Keratinocyte (primary cell): ENCODE measurements at places on chromosomes 2 and 18.
A peak's percentile ranks its signal among the peaks of the same experiment; 100 is the strongest.

DNA sequence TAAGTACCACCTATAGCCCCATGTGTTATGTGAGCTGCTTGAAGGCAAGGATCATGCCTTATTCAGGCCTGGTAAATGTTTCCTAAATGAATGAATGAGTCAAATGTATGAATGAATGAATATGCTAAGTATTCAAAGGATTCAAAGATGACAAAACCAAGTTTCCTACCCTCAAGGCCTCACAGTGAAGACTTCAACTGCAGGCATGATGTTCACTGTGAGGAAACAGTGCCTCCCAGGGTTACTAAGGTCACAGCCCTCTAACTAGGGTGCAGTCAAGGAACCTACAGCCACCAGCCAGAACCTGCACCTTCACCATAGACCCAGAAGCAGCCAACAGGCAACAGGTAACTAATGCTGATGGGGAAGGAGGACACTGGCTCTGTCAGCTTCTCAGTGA is 69.3 kb downstream of the SUMO1 start:
- no peak overlapping the region for H3K4me3 ChIP-seq
- H3K4me1 ChIP-seq, result no peaks in the 10 kb centered on the region
- H3K36me3 ChIP-seq, result no peaks in the 10 kb centered on the region
- no peak overlapping the region for H3K27ac ChIP-seq

- no peak for DNase-seq
- H3K4me3 ChIP-seq, result no peak overlapping the region
- H3K36me3 ChIP-seq, result no peaks in the 10 kb centered on the region
- peaks cover 3% of the 10 kb centered on the region for H3K4me1 ChIP-seq
Measured at GRCh38 chr2:136030406-136030805, 45.0 kb upstream of the DARS1 start.

- no peak for DNase-seq
- no peaks in the 10 kb centered on the region for H3K27me3 ChIP-seq
- no peak overlapping the region for H3K27ac ChIP-seq
Measured at GRCh38 chr2:171492664-171493063, 29.6 kb upstream of the CYBRD1 start.

GRCh38 chr2:217371781-217372213 is 511.9 kb upstream of the TNP1 start:
- H3K4me3 ChIP-seq, result no peak overlapping the region
- peaks cover 31% of the 10 kb centered on the region for H3K4me1 ChIP-seq
- no peak overlapping the region for H3K27ac ChIP-seq
- DNase-seq, result no peak
- no peaks in the 10 kb centered on the region for H3K36me3 ChIP-seq

DNA sequence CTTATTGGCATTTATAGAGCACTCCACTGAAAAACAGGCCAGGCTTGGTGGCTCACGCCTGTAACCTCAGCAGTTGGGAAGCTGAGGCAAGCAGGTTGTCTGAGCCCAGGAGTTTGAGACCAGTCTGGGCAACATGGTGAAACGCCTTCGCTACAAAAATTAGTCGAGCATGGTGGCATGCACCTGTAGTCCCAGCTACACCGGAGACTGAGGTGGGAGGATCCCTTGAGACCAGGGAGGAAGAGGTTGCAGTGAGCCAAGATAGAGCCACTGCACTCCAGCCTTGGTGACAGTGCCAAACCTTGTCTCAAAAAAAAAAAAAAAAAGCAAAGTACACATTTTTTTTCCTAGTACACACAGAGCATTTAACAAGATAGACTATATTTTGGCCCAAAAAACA is 96.1 kb downstream of the TGIF1 start:
- H3K36me3 ChIP-seq, result no peaks in the 10 kb centered on the region
- H3K4me1 ChIP-seq, result peaks cover 10% of the 10 kb centered on the region
- no peak overlapping the region for H3K27ac ChIP-seq
- H3K27me3 ChIP-seq, result no peaks in the 10 kb centered on the region

DNA sequence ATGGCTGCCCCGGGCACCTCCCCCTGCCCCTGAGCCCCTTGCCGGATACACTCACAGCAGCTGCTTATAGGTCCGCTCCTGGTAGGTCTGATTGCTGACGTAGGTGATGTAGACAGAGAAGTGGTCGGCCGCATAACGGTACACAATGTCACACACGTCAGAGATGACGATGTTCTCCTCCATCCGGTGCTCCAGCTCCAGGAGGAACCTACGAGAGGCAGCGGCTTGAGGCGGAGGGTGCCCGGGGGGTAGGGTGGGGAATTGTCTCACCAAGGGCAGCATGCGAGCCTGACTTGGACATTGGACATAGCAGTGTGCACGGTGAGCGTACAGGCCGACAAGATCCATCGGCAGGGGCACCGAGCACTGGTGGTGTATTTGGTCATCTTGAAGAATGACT is 22.8 kb downstream of the SNORC start:
- H3K4me1 ChIP-seq, result peaks cover 5% of the 10 kb centered on the region
- no peak overlapping the region for H3K4me3 ChIP-seq
- DNase-seq, result no peak

DNA sequence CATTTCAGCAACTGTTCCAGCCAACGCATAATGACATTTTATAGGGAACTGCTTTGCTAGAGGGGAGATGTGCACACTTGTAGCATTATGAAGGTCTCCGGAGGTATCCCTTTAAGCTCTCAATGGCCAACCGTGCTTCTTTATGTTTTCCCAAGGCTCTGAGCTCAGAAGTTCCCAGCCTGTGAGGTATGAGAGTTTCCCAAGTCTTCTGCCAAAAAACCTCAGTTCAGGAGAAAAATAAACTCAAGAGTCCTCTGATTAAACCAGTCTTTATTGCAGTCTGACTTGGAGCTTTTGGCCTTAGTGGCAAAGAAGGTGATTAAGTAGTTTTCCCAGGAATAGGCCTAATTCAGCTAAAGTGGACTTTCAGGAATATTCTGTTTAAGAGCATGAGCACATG is 35.4 kb upstream of the ZNF532 start:
- no peaks in the 10 kb centered on the region for H3K27me3 ChIP-seq
- H3K36me3 ChIP-seq, result no peaks in the 10 kb centered on the region
- H3K27ac ChIP-seq, result no peak overlapping the region
- H3K4me3 ChIP-seq, result no peak overlapping the region
- H3K4me1 ChIP-seq, result peaks cover 5% of the 10 kb centered on the region

GRCh38 chr2:31401580-31401979 is 13.0 kb downstream of the XDH start:
- no peak overlapping the region for H3K4me3 ChIP-seq
- peaks cover 38% of the 10 kb centered on the region for H3K4me1 ChIP-seq
- peak; percentile 100 for DNase-seq
- peak overlapping the region; percentile 86 for H3K27ac ChIP-seq
- H3K36me3 ChIP-seq, result peaks cover 30% of the 10 kb centered on the region

DNA sequence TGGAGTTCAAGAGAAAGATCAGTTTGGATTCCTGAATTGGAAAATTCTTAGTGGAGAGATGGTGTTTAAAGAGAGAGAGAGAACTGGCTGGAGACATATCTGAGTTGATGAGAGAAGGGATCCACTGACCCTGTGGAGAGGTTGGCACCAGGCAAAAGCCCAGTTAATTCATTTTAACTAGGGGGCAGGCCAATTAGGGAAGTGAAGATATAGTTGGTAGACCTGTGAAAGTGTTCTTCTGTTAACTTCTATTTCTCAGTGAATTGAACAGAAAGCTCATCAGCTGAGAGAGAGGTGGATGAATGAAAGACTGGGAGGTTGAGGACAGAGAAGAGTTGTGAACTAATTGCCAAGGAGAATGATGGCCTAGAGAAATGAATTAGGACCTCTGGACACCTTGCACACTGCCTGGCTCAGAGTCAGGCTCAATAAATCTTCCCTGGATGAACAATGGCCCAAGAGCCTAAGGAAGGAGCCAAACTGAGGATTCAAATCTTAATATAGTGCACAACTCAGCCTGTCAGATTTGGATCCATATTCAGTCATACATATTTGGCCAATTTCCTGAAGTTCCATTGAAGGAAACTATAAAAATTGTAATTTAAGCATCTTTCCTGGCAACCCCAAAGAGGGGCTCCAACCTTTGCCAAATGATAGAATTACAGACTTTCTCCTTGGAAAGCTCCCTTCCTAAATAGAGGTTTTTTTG is 82.2 kb upstream of the RMDN2 start:
- H3K4me1 ChIP-seq, result no peaks in the 10 kb centered on the region
- no peak overlapping the region for H3K4me3 ChIP-seq
- no peak for DNase-seq
- no peak overlapping the region for H3K27ac ChIP-seq
- no peaks in the 10 kb centered on the region for H3K27me3 ChIP-seq

GRCh38 chr2:31735716-31736115 is 155.0 kb upstream of the SRD5A2 start:
- H3K27ac ChIP-seq, result no peak overlapping the region
- no peak for DNase-seq
- H3K4me1 ChIP-seq, result no peaks in the 10 kb centered on the region
- H3K4me3 ChIP-seq, result no peak overlapping the region
- no peaks in the 10 kb centered on the region for H3K36me3 ChIP-seq

DNA sequence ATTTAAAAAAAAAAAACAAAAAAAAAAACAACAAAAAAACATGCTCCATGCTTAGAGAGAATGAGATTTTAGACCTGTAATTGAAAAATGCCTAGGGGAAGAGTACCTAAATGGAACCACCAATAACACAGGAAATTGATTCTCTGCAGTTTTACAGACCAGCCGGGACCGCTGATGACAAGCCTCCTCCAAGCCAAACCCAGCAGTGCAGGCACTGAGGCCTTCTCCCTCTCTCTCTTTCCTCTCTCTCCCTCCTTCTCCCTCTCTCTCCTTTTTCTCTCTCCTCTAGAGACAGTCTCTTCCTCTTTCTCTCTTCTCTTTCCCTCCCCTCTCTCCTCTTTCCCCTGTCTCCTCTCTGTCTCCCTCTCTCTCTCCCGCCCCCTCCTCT is 228.8 kb upstream of the COPS8 start:
- H3K36me3 ChIP-seq, result no peaks in the 10 kb centered on the region
- H3K4me3 ChIP-seq, result no peak overlapping the region
- peaks cover 11% of the 10 kb centered on the region for H3K4me1 ChIP-seq
- no peaks in the 10 kb centered on the region for H3K27me3 ChIP-seq

GRCh38 chr2:28958689-28959088 is 22.4 kb upstream of the TOGARAM2 start:
- no peak for DNase-seq
- no peaks in the 10 kb centered on the region for H3K36me3 ChIP-seq
- no peaks in the 10 kb centered on the region for H3K27me3 ChIP-seq

DNA sequence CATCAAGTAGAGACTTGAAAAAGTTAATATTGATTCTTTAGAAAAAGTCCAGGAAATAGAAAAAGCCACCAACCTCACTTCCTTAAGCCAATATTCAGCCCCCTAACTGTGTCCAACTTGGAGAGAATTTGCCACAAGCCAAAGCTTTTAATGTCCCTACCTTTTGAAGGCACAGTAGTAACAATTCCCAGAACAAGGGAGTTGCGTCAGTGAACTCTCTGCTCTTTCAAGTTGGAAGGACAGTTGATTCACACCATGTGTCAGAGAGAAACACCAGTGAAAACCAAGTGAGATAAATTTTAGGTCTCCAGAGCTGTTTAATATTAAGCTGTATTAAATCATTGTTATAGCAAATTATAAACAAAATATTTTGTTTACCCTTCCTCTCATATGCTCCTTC is 66.1 kb downstream of the EXOC6B start:
- no peaks in the 10 kb centered on the region for H3K36me3 ChIP-seq
- peaks cover 27% of the 10 kb centered on the region for H3K4me1 ChIP-seq
- H3K4me3 ChIP-seq, result no peak overlapping the region
- no peak overlapping the region for H3K27ac ChIP-seq

GRCh38 chr18:40911582-40912254 is 1043.3 kb upstream of the PIK3C3 start:
- H3K4me3 ChIP-seq, result no peak overlapping the region
- H3K36me3 ChIP-seq, result no peaks in the 10 kb centered on the region
- H3K27me3 ChIP-seq, result no peaks in the 10 kb centered on the region
- H3K4me1 ChIP-seq, result no peaks in the 10 kb centered on the region

- H3K27me3 ChIP-seq, result no peaks in the 10 kb centered on the region
- H3K4me3 ChIP-seq, result no peak overlapping the region
- no peak overlapping the region for H3K27ac ChIP-seq
- no peaks in the 10 kb centered on the region for H3K4me1 ChIP-seq
- DNase-seq, result no peak
Measured at GRCh38 chr18:3213300-3214059, 6.3 kb downstream of the MYOM1 start.

- no peak overlapping the region for H3K4me3 ChIP-seq
- peaks cover 28% of the 10 kb centered on the region for H3K4me1 ChIP-seq
- H3K27ac ChIP-seq, result no peak overlapping the region
- no peaks in the 10 kb centered on the region for H3K36me3 ChIP-seq
- no peaks in the 10 kb centered on the region for H3K27me3 ChIP-seq
Measured at GRCh38 chr18:48391868-48392267, 17.3 kb downstream of the ZBTB7C start.

DNA sequence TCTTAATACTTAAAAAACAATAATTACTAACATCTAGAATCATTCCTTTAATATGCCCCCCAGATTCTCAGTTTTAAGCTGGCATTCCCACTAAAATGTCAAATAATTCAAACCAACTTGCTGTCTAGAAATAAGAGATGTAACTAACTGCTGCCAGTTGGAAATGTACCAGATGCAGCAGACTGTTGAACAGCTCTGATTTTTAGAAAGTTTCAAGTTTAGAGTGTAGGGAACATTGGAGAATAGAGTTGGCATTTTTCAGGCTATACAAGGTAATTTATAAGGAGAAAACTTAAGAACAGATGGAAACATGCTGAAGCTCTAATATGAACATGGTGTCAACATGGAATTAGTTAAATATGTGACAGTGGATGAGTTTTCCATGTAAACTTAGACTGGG is 101.4 kb downstream of the PTRHD1 start:
- DNase-seq, result no peak
- no peak overlapping the region for H3K27ac ChIP-seq
- no peaks in the 10 kb centered on the region for H3K36me3 ChIP-seq

- H3K4me3 ChIP-seq, result no peak overlapping the region
- DNase-seq, result no peak
- no peak overlapping the region for H3K27ac ChIP-seq
- no peaks in the 10 kb centered on the region for H3K4me1 ChIP-seq
- H3K27me3 ChIP-seq, result no peaks in the 10 kb centered on the region
Measured at GRCh38 chr18:14104906-14105748, 27.1 kb downstream of the ZNF519 start.

- H3K4me3 ChIP-seq, result peak overlapping the region; percentile 70
- no peak for DNase-seq
- H3K27ac ChIP-seq, result peak overlapping the region; percentile 91
- H3K27me3 ChIP-seq, result no peaks in the 10 kb centered on the region
- H3K4me1 ChIP-seq, result peaks cover 15% of the 10 kb centered on the region
Measured at GRCh38 chr2:42810971-42811811, 18.8 kb upstream of the HAAO start.

DNA sequence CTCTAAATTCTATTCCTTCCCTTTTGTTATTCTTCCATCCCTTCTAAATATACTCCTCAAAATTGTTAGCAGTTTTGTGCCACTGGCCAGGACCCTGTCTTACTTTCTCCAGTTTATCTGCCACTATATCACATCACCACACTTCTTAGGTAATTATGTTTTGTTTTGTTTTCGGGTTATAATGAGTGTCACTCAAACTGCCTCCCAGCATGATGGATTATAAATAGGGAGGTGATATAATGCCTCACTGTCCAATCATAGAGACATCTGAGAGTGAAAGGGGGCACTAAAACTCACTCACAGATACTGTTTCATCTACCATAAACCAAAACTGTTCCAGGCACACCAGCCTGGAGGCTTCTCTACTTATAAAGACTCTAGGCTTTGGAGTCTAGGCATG is 3.5 kb downstream of the RSAD2 start:
- H3K4me1 ChIP-seq, result no peaks in the 10 kb centered on the region
- no peaks in the 10 kb centered on the region for H3K36me3 ChIP-seq
- DNase-seq, result no peak
